ENCODE measurements at places on chromosomes 4 and X.

DNA sequence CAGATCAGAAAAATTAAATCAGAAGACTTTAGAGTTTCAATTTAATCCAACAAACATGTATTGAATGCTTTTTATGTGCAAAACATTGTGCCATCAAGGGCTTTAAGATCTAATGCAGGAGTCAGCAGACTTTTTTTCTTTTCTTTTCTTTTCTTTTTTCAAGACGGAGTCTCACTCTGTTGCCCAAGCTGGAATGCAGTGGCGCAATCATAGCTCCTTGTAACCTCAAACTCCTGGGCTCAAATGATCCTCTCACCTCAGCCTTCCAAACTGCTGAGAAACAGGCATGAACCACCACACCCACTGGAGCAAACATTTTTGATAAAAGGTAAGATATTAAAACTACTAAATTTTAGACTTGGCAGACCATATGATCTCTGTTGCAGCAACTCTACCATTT lies 24.6 kb upstream of the LRBA start:
- DNase-seq: no peak

DNA sequence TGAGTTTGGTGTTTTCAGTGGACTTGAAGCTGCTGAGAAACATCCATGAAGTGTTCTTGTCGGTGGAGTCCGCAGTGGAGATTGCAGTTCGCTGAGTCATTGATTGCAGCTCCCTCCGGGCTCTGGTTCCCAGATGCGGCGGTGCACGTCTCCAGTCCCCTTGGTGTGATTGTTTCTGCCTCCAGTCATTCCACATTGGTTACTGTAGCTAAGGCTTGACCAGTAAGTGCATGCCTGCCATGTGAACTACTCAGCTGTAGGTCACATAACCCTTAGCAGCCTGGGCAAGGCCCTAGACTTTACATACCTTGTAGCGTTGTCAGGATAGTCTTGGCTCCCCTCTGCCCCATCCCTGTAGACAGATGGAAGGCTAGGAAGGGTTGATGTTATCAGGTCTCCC lies 53.8 kb upstream of the CLCN4 start:
- DNase-seq: no peak

DNA sequence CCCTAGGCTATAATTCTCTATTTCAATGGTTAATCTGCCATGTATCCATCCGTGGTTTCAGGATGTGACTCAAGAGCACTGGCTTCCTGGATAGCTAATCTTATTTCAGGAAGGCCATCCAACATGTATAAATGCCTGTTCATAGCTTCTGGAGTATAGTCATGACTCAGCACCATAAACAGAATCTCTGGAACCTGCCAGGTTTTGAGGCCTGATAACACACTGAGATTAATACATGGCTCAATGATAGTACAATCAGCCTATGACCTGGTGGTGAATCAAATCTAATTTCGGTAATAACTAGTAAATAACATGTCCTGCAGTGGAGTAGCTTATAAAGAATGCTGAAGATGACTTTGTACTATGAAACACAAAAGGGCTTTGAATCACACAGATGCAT lies 5.7 kb upstream of the IL13RA2 start:
- peak; percentile 43 for DNase-seq

DNA sequence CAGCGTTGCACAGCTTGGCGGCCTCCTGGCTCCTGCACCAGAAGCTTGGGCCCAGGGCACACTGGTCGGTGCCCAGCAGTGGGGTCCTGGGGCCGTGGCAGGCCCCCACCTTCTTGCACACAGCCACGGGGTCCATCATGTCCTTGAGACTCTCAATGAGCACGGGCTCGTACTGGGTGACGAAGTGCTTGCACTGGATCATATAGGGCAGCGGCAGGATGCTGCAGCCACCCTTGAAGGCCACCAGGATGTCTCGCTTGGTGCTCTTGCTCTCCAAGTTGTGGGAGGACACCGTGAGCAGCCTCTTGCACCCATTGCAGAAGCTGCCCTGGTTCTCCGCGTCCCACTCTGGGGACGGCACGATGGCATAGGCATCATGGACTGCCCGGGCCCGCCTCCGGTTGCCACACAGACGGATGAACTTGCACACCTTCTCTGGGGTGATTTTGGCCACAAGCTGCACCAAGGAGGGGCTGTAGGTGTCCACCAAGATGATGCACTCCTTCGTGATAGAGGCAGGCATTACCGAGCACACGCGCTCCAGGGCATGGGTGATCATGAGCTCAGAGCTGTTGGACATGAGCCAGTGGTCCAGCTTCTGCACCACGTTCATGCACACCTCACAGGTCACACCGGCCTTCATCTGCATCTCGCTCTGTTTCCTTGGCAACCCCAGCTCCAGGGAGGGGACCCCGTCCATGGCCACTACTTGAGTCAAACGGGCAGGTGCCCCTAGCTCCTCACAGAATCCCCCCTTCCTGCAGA lies 1.2 kb downstream of the PSAPL1 start:
- DNase-seq: no peak

DNA sequence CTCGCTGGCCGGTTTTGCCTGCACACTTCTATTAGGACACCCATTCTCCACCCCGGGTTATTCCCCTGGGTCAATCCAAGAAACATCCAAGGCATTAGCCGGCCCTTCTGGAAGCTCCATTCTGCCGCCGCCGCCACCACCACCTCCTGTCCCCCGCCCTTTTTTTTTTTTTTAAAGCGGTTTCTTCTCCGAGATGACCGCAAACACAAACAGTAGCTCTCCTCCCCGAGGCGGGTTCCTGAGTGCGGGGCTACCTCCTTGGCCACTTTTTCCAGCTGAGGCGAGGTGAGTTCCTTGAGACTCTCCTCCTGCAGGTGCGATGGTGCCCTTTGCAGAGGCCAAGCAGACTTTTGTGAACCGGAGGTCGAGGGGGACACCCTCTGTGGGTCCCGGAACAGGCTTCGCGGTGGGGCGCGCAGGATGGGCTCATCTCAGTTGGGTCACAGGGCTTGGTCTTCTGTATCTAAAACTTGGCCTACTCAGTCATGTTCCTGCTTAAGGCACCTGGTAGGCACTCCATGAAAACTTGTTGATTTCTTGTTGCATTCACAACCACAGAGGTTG lies 930 bp downstream of the NWD2 start:
- DNase-seq: no peak

- DNase-seq: peak; percentile 3
Observed at GRCh38 chr4:14348506-14348905, 653.8 kb upstream of the CPEB2 start.

Measured in MG63 (cell line).